ENCODE measurements at places on chromosomes 4 and X.

- DNase-seq: no peak
Measured at GRCh38 chr4:158129694-158130093, 43.1 kb downstream of the GASK1B start.

- no peak for DNase-seq
Measured at GRCh38 chr4:10371121-10371520, 86.1 kb downstream of the ZNF518B start.

DNA sequence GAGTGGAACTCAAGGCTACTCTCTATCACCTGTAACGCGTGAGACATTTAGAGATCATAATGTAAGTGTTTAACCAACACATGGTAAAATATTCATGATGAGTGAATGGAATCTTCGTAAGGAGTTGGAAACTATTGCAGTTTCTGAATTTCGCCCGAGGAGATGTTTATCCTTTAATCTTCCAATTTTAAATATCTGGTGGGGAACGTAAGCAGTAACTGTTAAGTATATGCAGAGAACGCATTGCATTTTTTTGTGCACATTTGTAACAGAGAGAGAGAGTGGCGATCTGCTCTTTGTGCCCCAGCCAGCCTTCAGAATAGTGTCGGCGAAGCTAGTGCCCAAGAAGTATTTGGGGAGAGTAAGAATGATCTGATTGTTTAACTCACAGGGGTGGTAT lies 9.8 kb downstream of the PGM2 start:
- DNase-seq: no peak

GRCh38 chr4:105327222-105327621 lies 146.6 kb downstream of the PPA2 start:
- no peak for DNase-seq

DNA sequence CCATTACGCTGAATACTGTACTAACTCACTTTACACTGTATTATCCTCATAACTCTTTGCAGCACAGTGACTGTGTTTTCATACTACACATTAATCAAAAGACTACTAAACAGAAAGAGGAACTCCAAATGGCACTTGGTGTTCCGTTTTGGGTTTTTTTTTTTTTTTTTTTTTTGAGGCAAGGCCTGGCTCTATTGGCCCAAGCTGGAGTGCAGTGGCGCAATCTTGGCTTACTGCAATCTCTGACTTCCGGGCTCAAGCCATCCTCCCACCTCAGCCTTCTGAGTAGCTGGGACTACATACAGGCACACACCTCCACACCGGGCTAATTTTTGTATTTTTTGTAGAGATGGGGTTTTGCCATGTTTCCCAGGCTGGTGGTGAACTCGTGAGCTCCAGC lies 10.7 kb downstream of the KLHL8 start:
- peak; percentile 64 for DNase-seq

DNA sequence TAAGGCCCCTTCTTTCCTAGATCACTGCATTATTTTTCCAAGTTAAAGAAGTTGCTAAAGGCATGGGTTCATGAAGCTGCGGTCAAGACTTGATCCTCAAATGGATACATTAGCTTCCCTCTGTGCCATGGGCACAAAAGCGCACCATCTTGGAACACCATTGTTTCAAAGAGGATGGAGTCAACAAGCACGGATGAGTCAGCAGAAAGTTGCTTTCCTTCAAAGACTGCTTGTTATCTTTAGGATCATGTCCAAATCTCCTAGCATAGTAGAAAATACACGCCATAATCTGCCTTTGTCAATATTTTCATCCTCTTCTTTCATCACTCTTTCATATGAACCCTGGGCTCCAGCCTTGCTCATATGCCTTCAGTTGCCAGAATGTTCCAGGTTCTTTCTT lies 226.8 kb upstream of the GATB start:
- no peak for DNase-seq

DNA sequence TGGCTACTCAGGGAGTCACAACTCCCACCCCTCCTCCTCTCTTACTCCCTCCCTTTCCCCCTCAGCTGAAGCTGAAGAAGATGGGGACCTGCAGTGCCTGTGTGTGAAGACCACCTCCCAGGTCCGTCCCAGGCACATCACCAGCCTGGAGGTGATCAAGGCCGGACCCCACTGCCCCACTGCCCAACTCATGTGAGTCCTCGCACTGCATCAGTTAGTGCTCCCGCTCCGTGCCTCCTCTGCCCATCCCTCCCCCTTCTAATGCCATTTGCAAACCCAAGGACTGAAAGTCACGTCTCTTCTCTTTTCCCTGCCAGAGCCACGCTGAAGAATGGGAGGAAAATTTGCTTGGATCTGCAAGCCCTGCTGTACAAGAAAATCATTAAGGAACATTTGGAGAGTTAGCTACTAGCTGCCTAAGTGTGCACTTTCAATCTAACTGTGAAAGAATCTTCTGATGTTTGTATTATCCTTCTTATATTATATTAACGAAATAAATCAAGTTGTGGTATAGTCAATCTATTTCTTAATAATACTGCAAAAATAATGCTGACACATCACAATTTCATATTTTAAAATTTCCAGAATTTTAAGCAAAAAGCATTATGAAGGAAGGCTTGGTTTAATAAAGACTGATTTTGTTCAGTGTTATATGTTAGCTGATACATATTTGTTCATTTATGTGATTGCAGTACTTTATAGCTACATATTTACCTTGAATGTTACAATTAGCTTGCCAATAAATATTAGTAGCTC lies 800 bp downstream of the PF4V1 start:
- DNase-seq: no peak

- DNase-seq: no peak
Measured at GRCh38 chr4:75180217-75180616, 247.3 kb downstream of the PARM1 start.

DNA sequence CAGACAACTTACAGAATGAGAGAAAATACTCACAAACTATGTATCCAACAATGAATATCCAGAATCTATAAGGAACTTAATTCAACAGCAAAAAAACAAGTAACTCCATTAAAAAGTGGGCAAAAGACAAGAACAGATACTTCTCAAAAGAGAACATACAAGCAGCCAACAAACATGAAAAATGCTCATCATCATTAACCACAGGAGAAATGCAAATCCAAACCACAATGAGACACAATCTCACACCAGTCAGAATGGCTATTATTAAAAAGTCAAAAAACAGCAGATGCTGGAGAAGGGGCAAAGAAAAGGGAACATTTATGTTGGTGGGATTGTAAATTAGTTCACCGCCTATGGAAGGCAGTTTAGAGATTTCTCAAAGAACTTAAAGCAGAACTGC lies 150.3 kb downstream of the FGF16 start:
- DNase-seq: no peak

DNA sequence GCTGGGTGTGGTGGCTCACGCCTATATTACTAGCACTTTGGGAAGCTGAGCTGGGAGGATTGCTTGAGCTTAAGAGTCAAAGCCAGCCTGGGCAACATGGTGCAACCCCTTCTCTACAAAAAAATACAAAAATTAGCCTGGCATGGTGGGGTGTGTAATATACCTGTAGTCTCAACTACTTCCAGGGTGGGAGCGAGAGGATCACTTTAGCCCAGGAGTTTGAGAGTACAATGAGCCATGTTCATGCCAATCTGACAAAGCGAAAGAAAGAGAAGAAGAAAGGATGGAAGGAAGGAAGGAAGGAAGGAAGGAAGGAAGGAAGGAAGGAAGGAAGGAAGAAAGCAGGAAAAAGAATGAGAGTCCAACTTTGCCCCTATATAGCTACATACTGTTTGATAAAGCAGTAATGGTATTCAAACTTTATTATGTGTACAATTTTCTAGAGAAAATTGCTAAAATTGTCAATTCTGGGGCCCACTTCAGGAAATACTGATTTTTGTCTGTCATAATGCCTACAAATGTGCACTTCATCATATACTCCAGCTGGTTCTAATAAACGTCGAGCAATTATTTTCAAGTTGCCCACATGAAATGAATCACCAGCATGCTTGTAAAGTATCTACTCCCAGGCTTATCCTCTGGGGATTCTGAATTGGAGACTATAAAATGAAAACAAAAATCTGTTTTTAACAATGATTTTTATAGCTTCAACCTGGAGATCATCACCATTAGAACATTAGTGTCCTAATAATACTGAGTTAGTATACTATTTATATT lies 132.3 kb downstream of the NDST4 start:
- no peak for DNase-seq

- DNase-seq: no peak
Measured at GRCh38 chr4:81346719-81347118, 125.0 kb downstream of the RASGEF1B start.

All from Peyer's patch (tissue), 4 donors.